Stimulated activated CD8-positive, alpha-beta memory T cell treated with anti-CD3 and anti-CD28 coated beads, Interleukin-7, amount 100 ng/mL, for 24 hours (primary cell): ENCODE measurements at places on chromosomes 7 and 10.

DNA sequence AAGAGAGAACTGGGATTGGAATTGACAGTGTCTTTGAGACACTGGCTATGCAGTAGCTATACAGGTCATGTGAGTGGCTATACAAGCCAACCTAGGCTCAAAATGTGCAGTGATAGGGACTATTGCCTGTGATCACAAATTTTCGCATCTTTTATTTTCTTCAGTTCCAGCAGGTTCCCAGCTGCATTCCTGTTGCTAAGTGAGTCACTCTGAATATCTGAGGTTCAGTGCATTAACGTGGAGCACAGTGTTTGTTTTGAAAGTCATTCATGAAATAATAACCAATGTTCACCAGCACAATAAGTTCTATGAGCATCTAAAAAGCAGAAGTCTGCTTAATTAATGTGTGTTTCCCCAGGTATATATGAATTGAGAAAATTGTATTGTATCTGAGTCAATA is 1236.0 kb upstream of the CELF2 start:
- no peak for DNase-seq

GRCh38 chr7:105715528-105715927 is 134.2 kb upstream of the EFCAB10 start:
- no peak for DNase-seq

DNA sequence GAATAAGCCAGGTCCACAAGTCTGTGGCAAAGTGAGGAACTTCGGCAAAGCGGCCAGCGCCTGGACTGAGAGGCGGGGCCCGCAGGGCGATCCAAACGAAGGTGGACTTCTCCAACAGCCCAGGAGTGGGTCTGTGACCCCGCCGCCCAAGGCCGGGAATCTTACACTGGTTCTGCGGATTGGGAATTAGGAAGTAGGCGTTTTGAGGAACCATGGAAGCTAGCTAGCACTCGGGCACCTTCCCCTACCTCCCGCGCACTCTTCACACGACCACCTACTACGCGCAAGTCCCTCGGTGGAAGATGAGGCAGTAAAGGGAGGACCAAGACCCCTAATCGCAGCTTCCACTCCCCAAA is 570 bp upstream of the ARF5 start:
- no peak for DNase-seq

DNA sequence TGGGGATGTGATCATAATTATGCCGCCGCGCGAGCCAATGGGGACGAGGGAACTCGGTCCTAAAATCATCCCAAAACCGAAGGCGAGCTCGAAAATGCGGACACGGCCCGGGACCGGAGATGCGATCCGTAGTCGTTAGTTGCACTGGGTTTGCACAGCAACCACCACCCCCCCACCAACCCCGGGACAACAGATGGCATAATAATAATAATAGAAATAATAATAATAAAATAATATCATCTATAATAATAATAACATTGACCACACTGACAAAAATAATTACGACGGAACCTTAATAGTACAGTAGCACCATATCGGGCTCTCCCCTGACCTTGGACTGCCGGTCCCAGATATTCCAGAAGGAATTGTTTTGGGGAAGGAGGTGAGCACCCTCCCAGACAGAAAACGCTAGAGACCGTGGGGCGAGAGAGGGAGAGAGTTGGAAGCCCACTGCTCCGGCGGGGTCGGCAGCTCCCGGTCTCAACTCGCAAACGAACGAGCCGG is 1.1 kb upstream of the EMX2 start:
- no peak for DNase-seq

GRCh38 chr10:111076682-111077478 is at the start of gene ADRA2A:
ADRA2A (plus strand) TSS chr10:111077029; CDS start chr10:111077997, 968 bp downstream.
- no peak for DNase-seq

DNA sequence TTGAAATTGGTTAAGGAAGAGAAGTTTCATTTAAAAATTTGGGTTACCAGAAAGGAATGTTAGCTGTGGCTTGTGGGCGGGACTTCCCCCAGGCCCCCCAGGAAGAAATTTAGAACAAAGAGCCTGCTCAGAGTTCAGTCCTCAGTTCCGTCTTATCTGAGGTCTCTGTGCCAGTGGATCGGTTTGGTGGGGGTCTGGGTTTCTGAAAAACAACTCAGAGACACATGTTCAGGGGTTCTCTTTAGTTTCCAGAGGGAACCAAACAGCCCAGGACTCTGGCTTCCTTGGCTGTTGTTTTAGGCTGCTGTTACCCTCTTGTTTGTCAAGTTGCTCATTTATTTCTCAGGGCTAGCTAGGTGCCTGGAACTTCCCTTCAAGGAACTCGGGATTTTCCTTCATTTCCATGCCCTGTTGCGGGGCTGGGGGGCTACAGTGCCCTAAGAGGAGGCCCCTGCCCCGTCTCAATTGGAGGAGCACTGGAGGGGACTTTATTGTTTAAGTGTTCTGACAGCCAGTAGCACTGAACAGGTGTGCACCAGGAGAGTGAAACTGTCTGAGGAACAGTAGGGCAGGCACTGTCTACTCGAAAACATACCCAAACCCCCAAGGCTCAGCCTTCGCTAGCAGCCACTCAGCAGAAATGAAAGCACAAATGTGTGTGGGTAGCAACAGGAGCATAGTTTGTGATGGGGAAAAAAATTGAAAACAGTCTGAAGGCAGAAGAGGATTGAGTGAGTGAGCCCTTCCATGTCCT is 59.9 kb downstream of the ALOX5 start:
- DNase-seq, result no peak
